Kidney tubule cell (primary cell): ENCODE measurements at places on chromosomes 6 and 20.

GRCh38 chr6:52497652-52498408 is 77.7 kb downstream of the EFHC1 start:
- DNase-seq = no peak

DNA sequence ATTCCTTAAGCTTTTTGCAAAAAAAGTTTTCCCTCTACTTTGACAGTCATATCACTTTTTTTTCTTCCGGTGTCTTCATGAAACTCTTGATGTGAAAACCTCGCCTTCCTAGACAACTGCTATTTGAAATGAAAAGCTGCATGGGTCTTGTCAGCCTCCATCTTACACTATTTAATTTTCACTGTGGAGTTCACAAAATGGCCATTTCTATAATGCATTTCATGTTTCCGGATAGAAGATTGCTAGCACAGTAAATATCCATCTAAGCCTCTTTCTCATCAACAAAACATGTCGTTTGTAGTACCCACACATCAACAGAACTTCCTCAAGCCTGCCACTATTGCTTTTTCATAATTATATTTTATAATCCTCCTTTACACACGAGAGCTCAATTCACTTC is 204.9 kb upstream of the ID4 start:
- no peak for DNase-seq

GRCh38 chr20:49482621-49483017 is at the start of gene KCNB1:
TSS of gene KCNB1 (minus strand) at chr20:49482668. CDS start at chr20:49482480, 188 bp downstream.
- peak; percentile 5 for DNase-seq

DNA sequence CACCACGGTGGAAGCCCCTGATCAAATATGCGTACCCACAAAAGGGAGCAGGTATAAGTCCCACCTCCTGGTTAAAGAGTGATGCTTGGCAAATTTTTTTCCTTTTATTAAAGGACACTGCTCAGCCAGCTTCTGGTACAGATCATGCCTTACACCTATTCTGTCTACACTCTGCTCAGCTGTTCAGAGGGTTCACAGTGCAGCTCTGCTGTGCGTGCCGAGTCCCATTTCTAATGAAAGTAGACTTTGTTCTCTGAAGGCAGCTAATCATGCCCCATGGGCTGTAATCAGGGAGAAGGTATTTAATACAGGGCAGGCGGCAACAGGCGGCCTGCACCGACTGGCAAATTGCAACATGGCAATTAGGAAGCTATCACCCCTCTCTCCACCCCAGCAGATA is 16.3 kb downstream of the LRRC73 start:
- no peak for DNase-seq

- peak; percentile 50 for DNase-seq
Observed at GRCh38 chr6:130796313-130796905, 30.8 kb upstream of the SMLR1 start.

DNA sequence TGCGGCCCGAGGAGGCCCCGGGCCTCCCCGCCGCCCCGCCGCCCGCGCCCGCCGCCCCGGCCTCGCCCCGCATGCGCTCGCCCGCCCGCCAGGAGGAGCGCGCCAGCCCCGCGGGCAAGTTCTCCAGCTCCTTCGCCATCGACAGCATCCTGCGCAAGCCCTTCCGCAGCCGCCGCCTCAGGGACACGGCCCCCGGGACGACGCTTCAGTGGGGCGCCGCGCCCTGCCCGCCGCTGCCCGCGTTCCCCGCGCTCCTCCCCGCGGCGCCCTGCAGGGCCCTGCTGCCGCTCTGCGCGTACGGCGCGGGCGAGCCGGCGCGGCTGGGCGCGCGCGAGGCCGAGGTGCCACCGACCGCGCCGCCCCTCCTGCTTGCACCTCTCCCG is 1.5 kb downstream of the FOXQ1 start:
- DNase-seq = no peak

DNA sequence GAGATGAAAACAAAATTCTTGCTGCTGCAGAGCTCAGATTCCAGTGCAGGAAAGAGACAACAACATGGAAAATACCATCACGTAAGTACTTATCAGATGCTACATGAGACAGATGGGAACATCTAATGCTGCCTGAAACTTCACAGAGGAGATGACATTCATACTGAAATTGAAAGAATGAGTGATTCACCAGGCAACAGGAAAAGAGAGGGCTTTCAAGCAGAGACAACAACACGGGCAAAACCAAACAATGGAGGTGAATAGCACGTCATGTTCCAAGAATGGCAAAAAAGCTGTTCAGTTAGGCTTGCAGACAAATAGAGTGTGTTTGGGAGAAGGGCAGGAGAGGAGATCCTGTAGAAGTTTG is 39.3 kb downstream of the GTF2H5 start:
- peak; percentile 19 for DNase-seq

- no peak for DNase-seq
Observed at GRCh38 chr20:9928955-9929354, 90.1 kb upstream of the PAK5 start.

GRCh38 chr20:24462460-24463010 is 6.9 kb upstream of the SYNDIG1 start:
- DNase-seq = no peak

GRCh38 chr20:33789109-33789857 is 21.9 kb upstream of the CHMP4B start:
- DNase-seq = peak; percentile 100

DNA sequence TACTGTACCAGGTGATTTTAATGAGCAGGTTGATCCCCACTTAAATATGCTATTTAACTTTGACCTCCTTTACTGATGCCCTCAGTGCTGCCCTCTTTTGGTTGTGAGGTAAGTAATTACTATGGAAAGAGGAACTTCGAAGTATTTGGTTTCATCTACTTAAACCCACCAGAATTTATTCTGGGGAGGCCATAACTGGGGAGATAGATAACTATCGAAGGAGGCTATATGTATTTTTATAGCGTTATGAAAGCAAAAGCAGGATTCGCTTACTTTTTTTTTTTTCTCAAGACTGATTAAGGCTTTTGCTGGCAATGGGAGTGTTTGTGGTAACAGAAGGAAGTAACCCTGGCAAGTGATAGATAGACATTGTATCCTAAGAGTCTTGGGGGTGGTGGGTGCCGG is 168.9 kb upstream of the CENPW start:
- peak; percentile 43 for DNase-seq

- no peak for DNase-seq
Observed at GRCh38 chr6:136335736-136336363, 46.2 kb upstream of the BCLAF1 start.

GRCh38 chr6:23013776-23014175 is 444.4 kb downstream of the HDGFL1 start:
- DNase-seq = no peak

GRCh38 chr6:42179945-42180313 is 6.8 kb downstream of the GUCA1A start:
- DNase-seq = no peak

DNA sequence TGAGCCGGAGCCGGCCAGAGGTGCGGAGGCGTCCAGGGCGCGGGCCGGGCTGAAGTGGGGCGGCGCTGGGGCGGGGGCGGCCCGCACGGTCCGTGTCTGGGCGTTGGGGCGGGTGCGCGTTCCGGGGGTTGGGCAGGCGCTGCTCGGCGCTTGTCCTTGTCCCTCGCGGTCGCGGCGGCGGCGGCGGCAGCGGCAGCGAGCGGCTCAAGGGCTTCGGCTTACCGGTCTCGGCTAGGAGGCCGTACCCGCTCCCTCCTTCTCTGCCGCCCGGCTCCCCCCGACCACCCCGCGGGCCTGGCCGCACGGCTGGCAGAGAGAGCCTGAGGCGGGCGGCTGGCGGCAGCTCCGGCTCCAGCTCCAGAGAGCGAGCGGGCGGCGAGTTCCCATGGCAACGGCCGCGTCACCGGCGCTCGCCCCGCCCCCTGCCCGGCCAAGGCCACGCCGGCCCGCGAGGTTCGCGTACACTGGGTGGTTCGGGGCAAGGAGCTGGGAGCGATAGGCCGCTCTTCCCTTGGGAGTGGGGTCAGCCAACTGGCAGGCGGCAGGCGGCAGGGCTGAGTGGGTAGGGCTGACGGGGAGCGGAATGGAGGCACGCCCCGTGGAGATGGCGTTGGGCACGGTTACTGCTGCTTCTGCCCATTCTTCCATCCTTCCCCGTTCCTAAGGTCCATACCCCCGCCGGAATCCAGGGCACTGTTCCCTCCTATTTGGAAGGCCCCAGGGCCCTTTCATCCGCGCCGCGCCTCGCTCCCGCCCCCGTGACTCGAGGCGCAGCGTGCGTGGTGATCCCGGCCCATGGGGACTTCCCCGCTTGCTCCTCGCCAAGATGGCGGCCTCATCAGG is at the start of gene LRRC73:
LRRC73 (minus strand) TSS at position 363 of the 843 bp plus-strand sequence. CDS start 561 bp downstream, outside the sequence.
- DNase-seq = peak; percentile 82

- DNase-seq = no peak
Observed at GRCh38 chr20:9517297-9518162, 3.1 kb downstream of the LAMP5 start.

DNA sequence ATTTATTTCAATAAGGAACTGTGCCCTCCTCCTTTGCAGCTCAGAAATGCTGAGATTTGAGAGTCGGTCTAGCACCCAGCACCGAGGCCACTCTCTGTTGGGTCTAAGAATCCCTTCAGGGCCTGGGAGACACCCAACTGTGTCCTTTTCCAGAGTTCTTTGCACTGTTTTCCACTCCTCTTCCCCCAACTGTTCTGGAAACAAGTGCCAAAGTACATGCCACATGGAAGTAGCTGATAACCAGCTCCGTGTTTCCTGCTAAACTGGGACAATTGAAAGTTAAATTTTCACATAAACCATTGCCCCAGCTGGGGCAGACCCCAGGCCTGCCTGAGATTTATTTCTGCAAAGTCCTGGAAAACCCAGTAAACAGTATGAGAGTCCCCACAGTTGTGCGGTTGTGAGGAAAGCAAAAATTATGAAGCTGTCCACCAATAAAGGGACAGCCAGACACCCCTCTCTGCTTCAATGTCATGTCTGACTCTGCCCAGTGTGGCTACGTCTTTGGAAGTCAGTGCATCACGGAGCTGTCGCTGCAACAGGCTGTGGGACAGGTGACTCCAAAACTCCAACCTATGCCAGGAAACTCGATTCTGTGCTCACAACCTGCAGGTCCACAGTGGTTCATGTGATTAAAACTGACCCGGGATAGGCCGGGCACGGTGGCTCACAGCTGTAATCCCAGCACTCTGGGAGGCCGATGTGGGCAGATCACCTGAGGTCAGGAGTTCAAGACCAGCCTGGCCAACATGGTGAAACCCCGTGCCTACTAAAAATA is 178.0 kb upstream of the AFDN start:
- DNase-seq = no peak

- DNase-seq = no peak
Observed at GRCh38 chr20:38139977-38140753, 24.9 kb downstream of the TGM2 start.

GRCh38 chr20:35333606-35334005 is 41.4 kb upstream of the FAM83C start:
- no peak for DNase-seq

DNA sequence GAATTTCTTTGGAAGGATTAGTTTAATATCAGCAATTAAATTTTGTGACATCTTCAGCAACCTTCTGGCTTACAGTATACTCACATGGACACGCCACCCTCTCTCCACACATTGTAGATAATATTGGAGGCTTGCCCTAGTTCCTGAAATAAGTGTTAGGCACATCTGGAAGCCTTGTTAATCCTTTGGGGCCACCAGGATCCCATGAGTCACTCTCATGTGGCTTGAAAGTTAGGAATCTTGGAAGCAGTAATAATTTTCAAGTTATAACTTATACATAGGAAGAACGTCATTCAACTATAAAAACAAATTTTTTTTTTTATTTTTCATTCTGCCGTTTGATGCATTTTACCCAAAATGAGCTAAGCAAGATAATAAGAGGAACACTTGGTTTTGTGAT is 20.5 kb downstream of the LAMA4 start:
- no peak for DNase-seq

DNA sequence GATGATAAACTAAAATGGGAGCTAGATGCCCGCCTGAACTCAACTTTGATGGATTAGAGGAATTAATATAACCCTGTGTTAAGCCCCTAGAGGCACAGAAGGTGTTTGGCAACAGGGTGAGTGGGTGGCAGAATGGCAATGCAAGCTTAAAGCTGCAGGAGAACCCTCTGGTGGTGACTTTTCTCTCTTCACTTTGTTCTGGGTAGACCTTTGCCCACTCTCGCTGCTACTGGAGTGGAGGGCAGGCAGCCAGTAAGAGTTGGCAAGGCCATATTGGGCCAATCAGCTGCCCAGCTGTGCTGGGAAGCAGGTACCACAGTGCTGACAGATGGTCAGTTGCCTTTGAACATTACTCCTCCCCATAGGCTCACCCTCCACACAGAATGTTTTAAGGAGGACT is 468.2 kb downstream of the MMUT start:
- DNase-seq = no peak

- peak; percentile 91 for DNase-seq
Observed at GRCh38 chr6:111564482-111564945, 41.2 kb downstream of the TRAF3IP2 start.

- peak; percentile 42 for DNase-seq
Observed at GRCh38 chr6:135883045-135883444, 31.5 kb downstream of the PDE7B start.

GRCh38 chr6:131765081-131765803 is 42.6 kb upstream of the ENPP1 start:
- DNase-seq = no peak

- DNase-seq = no peak
Observed at GRCh38 chr6:159307246-159307790, 138.1 kb downstream of the FNDC1 start.

GRCh38 chr6:14726816-14727493 is 518.9 kb upstream of the JARID2 start:
- DNase-seq = no peak

DNA sequence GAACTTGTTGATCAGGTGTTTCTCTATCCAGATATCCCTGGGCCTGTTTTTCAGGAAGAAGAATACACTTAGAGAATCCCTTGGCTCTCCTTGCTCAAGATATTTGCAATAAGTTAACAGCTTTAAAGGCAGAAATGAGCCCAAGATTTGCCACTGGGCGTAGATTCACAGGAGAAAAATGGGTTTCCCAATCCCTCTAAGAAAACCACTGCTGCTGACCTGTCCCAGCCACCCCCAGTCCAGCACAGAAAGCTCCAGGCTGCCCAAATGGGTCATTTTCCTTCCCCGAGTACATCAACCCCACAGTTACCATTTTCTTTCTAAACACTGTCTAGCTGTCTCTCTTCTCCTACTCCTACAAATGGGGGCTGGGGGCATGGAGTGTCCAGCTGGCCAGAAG is 67.3 kb downstream of the ANKRD60 start:
- no peak for DNase-seq

- DNase-seq = no peak
Observed at GRCh38 chr6:4612636-4613171, 163.5 kb upstream of the CDYL start.

- DNase-seq = no peak
Observed at GRCh38 chr20:60962367-60963045, 289.6 kb upstream of the CDH4 start.
